Lower lobe of right lung (tissue), 2 donors: ENCODE measurements at places on chromosomes 1 and 21. TPM values are rescaled to one million over a fixed set of nuclear protein-coding genes. Genes with fewer than 3 reads are reported as not detected.

GRCh38 chr1:214548988-214549387 lies 2.4 kb downstream of the PTPN14 start:
- peak overlapping the region; percentile 83 for H3K4me3 ChIP-seq
- H3K27ac ChIP-seq: no peak overlapping the region
- no peaks in the 10 kb centered on the region for H3K36me3 ChIP-seq
- no peaks in the 10 kb centered on the region for H3K27me3 ChIP-seq
- peak; percentile 63 for DNase-seq
- peaks cover 40% of the 10 kb centered on the region for H3K4me1 ChIP-seq

DNA sequence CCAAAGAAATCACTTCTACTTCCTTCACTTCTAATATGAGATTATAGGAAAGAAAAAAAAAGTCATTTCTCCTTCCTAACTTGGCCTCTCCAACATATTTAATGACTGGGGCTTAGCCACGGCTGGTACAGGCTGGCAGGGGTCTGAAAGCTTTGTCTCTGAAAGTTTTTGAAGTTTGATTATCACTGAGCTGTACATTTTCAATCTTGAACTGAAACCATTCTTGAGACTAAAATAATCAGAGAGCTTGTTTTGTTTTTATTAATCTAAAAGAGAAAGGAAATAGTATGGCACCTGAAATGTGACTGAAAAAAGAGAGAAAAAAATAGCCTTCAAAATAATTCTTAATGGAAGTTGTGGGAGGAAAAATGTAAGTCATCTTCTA lies 3.8 kb upstream of the KRTAP19-8 start:
- H3K27ac ChIP-seq: no peak overlapping the region
- no peaks in the 10 kb centered on the region for H3K36me3 ChIP-seq
- no peak overlapping the region for H3K4me3 ChIP-seq
- DNase-seq: no peak

DNA sequence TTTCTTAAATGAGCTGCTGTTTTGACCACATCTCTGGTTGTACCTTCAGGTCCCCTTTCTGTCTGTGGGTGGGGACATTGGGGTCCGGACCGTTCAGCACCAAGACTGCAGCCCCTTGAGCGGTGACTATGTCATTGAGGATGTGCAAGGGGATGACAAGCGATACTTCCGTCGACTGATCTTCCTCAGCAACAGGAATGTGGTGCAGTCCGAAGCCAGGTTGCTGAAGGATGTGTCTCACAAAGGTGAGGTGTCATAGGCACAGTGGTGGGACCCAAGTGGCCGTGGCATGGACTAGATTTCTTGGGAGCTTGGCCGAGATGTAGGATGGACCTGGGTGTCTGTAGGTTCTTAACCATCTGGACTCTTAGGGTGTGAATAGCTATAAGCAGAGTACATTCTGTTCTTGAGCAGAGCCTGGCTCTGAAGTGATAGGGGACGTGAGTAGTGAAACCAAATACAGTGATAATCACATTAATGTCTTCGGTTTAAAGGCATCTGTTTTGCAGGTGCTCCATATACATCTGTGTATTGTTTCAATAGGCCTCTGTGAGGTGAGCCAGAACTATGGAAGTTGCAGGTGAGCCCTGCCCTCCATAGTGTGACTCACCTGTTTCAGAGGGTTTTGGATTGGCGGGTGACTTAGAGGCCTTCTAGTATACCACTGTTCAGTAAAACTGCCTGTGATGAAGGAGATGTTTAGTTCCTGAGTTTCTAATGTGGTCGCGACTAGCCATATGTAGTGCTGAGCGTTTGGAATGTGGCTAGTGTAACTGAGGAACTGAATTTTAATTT lies 6.4 kb downstream of the METTL13 start:
- H3K27ac ChIP-seq: no peak overlapping the region
- H3K36me3 ChIP-seq: peaks cover 86% of the 10 kb centered on the region
- peaks cover 26% of the 10 kb centered on the region for H3K4me1 ChIP-seq

DNA sequence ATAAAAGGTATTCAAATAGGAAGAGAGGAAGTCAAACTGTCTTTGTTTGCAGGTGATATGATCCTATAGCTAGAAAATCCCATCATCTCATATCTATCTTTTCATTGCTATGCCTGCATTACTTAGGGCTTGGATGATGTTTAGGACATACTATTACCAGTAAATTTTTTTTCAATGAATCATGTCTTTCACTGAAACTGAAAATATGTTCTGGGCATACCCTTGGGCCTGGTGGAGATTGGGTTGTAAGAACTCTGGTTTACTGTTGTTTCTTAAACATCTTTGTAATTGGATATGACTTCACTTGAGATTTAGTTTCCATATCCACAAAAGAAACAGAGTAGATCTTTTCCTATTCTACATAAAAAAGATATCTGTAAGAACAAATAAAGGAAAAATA lies 502.2 kb upstream of the PRMT6 start:
- no peak overlapping the region for H3K27ac ChIP-seq
- no peaks in the 10 kb centered on the region for H3K27me3 ChIP-seq
- no peak for DNase-seq
- no peak overlapping the region for H3K4me3 ChIP-seq

TM2D1 gene
- 47.8 TPM for total RNA-seq
